Activated naive CD4-positive, alpha-beta T cell treated with anti-CD3 and anti-CD28 coated beads, Interleukin-2, amount 10 ng/mL, durations not matched to agents 7 days and 5 days (primary cell): ENCODE measurements at places on chromosomes 4 and X.

DNA sequence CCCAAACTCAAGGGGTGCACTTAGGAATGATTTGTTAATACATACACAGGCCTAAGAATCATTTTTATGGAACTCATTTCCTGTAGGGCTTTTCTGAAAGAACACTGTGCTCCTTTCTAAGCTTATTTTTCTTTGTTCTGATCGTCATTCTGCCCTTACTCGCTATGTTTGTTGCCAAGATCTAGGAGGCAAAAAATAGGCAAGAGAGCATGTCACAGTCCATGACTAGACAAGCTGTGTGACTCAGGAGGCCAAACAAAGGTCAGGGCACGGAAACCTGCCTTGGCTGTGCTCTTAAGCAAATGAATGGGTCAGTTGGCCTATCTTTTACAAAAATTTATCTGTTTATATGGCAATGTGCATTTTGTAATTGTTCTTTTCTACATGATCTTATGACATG lies 42.5 kb upstream of the C1GALT1C1 start:
- H3K27me3 ChIP-seq = no peaks in the 10 kb centered on the region
- no peak overlapping the region for H3K4me3 ChIP-seq
- no peak for DNase-seq
- no peaks in the 10 kb centered on the region for H3K36me3 ChIP-seq

- H3K36me3 ChIP-seq = no peaks in the 10 kb centered on the region
- no peaks in the 10 kb centered on the region for H3K27me3 ChIP-seq
- H3K27ac ChIP-seq = no peak overlapping the region
- DNase-seq = no peak
- H3K4me3 ChIP-seq = no peak overlapping the region
- no peaks in the 10 kb centered on the region for H3K4me1 ChIP-seq
Observed at GRCh38 chr4:11620861-11621260, 192.2 kb upstream of the HS3ST1 start.

DNA sequence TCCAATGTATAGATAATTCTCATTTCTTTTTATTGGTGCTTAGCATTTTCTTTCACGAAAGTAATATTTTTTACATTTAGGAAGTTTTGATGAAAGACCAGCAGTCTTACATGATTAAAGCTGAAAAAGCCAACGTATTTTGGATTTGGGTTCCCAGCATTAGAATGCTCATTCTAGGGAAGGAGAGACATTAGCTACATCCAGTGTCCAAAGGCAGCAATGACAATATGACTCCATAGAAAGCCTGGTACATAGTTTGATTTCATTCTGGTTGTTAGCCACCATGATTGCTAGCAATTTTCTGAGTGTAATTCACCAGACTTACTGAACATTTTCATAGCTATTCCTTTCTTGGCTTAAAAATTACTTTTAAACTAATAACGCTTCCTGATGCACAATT lies 1397.5 kb downstream of the PCDH7 start:
- H3K4me3 ChIP-seq = no peak overlapping the region
- no peaks in the 10 kb centered on the region for H3K4me1 ChIP-seq
- no peaks in the 10 kb centered on the region for H3K27me3 ChIP-seq
- H3K36me3 ChIP-seq = no peaks in the 10 kb centered on the region
- no peak overlapping the region for H3K27ac ChIP-seq

- no peak overlapping the region for H3K4me3 ChIP-seq
- H3K4me1 ChIP-seq = no peaks in the 10 kb centered on the region
- no peaks in the 10 kb centered on the region for H3K36me3 ChIP-seq
- H3K27me3 ChIP-seq = peaks cover 4% of the 10 kb centered on the region
Observed at GRCh38 chrX:134761788-134762187, 103.5 kb upstream of the PLAC1 start.

DNA sequence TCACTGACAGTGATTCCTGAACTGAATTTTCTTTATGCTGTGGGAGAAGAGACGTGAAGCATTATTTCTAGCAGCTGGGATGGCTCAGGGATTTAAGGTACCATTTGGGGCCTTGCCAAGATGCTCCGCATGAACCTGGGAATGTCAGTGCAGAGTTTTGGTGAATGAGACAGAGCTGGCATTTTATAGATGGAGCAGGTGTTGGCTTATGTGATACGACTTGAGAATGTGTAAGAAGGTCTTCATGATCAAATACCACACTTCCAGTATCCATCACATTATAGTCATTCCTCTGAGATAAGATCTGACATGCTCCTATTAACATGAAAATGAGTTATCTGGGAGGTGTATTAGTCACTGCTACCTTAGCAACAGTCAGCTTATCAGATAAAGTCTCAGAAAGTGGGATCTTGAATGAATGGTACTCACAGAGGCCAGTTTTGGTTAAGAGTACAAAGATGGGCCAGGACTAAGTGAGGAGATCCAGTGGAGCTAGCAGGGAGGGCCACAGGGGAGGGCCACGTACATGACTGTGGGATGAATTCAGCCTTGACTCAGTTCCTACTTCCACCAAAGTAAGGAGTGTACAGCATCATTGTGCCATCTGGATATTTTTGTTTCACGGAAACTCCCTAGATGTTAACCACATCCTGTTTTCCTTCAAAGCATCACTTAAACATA lies 116.7 kb downstream of the SPCS3 start:
- H3K27ac ChIP-seq = no peak overlapping the region
- no peaks in the 10 kb centered on the region for H3K27me3 ChIP-seq
- DNase-seq = no peak

- no peak overlapping the region for H3K27ac ChIP-seq
- H3K36me3 ChIP-seq = peaks cover 2% of the 10 kb centered on the region
- H3K4me1 ChIP-seq = peaks cover 5% of the 10 kb centered on the region
- no peaks in the 10 kb centered on the region for H3K27me3 ChIP-seq
- H3K4me3 ChIP-seq = no peak overlapping the region
Observed at GRCh38 chrX:110321670-110322069, 3.8 kb upstream of the AMMECR1 start.

GRCh38 chr4:1354983-1355275 lies 7.9 kb downstream of the UVSSA start:
- H3K27me3 ChIP-seq = no peaks in the 10 kb centered on the region
- no peak overlapping the region for H3K27ac ChIP-seq
- no peak for DNase-seq
- peaks cover 14% of the 10 kb centered on the region for H3K4me1 ChIP-seq

GRCh38 chrX:17984415-17984814 lies 123.3 kb upstream of the RAI2 start:
- H3K36me3 ChIP-seq = no peaks in the 10 kb centered on the region
- H3K27ac ChIP-seq = no peak overlapping the region
- no peak overlapping the region for H3K4me3 ChIP-seq
- no peak for DNase-seq

DNA sequence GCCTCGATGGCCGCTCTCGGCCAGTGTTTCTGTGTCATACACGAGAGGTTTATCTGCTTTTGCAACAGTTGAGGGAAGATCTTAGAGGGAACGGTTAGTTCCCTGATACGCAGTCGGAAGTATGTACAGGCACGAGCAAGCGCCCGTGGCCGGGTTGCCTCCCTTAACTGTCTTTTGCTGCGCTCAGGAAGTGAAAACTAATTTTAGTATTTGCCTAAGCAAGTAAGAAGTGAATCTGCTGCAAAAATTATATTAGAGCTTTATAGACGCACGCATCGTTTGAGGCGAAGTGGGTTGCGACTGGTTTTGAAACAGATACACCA lies 695 bp downstream of the MTM1 start:
- H3K4me1 ChIP-seq = peaks cover 42% of the 10 kb centered on the region
- peak overlapping the region; percentile 82 for H3K4me3 ChIP-seq
- DNase-seq = peak; percentile 67
- no peaks in the 10 kb centered on the region for H3K36me3 ChIP-seq
- peak overlapping the region; percentile 93 for H3K27ac ChIP-seq
- H3K27me3 ChIP-seq = no peaks in the 10 kb centered on the region
